ENCODE measurements at places on chromosomes 11 and 22.

DNA sequence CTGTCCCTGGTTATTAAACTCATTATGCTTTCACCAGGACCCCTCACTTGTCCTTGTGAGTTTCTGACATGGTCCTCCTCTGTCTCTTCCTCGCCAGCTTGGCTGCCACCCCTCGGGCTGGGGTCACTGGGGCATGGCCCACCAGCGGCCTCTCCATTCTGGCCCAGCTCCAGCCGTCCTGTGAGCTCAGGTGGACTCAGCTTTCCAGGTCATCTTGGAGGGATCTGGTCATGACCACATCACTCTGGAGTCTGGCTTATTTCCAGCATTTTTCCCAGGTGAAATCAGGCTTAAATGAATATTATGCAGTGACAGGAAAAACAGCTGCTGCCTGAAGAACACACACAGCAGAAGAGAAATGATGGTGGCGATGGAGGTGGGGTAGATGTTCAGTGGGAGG lies 224.5 kb downstream of the ADAMTS15 start:
- DNase-seq: no peak

GRCh38 chr11:84793318-84793717 lies 833.8 kb downstream of the DLG2 start:
- no peak for DNase-seq

- DNase-seq: no peak
Measured at GRCh38 chr22:21755851-21756284, 20.3 kb upstream of the YPEL1 start.

DNA sequence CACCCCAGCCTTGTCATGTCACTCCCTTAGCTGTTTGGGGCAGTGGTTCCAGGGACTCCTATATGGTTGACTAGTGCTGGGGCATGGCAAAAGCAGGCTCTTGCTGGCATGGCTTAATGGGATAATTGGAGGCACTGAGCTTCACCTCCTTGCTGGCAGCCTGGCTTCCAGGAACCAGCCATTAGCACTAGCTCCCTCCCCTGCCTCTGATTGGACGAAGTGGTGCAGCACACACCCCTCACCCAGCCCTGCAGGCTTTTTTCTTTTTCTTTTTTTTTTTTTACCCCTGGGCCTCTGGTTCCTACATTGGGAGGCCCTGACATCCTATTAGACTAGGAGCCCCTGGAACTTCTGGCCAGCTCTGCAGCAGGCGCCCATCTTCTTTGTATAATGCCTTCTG lies 18.6 kb downstream of the PHLDB1 start:
- DNase-seq: no peak

DNA sequence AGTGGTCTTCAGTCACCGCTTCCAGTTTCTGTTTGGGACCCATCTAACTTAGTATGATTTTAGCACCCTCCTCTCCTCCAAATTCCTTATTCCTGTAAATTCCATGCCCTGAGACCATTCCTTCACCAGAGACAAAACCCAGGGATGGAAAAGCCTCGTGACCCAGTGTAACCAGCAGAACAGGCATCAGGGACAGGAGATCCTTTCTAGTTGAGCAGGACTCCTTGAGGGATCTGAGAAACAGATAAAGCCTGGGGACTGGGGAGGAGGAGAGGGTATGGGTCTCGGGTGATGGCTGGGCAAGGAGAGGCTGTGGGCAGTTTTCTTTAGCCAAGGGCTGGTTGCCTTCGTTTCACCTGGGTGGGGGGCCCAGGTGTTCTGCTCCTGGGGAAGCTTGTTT lies 40.9 kb downstream of the TEAD1 start:
- DNase-seq: no peak

DNA sequence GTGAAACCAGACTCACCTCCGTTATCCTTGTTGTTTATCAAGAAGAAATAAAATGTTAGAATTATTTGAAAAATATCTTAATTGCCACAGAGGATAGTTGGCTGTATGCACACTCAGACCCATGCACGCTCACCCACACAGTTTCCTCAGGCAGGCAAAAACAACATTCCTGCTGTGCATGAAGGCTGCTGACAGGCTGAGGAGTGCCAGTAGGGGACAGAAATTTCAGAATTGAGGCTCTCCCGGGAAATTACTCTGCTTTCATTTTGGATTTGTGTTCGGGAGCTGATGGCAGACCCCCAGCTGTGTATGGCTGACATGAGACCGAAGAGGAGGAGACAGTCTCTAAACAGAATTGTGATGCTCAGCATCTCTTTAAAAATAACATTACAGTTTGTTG lies 87.5 kb downstream of the AMOTL1 start:
- no peak for DNase-seq

- no peak for DNase-seq
Measured at GRCh38 chr22:29738118-29738815, 18.5 kb downstream of the CABP7 start.

DNA sequence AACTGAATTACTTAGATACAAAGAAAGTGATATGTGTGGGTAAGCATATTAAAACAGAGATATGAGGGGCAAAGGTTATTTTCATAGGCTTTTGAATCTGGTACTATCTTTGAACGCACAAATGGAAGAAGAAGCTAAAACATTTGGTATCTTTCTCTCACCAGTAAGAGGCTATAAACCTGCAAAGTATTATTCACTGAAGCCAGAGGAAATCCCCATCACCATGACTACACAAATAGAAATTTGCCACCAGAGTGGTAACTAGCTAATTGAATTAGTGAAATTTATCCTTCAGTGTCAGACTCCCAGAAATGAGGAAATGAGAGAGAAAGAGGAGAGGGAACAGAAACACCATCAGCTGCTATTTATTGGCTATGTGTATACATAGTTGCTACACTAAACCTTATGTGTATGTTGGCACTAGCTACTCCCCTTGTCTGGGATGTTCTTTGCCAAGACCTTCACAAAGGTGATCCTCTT lies 503.4 kb downstream of the DLG2 start:
- no peak for DNase-seq
